Mucosa of descending colon (tissue), 3 donors: ENCODE measurements at places on chromosomes 11 and 22.
A peak's percentile ranks its signal among the peaks of the same experiment; 100 is the strongest.

- DNase-seq = peak; percentile 48
Observed at GRCh38 chr22:49783036-49783746, 44.5 kb downstream of the BRD1 start.

DNA sequence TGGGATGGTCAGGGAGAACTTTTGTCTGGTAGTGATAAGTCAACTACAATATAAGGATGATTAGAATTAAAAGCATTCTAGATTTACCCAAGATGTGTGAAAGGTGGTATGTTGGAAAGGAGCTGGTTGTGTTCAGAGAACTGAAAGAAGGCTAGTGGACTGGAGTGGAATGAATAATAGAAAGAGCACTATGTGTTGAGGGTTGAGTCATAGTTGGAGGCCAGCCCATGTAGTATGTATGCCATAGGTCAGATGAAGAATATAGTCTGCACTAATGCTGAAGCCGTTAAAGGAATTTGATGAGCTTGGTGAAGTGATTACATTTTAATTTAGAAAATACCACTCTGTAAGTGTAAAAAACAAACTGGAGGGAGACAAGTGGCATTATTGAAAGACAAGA is 514.1 kb downstream of the CNTN5 start:
- DNase-seq = no peak

GRCh38 chr11:124839972-124840621 is 25.1 kb upstream of the ROBO3 start:
- DNase-seq = no peak

- DNase-seq = no peak
Observed at GRCh38 chr11:107998761-107999160, 9.9 kb upstream of the CUL5 start.

DNA sequence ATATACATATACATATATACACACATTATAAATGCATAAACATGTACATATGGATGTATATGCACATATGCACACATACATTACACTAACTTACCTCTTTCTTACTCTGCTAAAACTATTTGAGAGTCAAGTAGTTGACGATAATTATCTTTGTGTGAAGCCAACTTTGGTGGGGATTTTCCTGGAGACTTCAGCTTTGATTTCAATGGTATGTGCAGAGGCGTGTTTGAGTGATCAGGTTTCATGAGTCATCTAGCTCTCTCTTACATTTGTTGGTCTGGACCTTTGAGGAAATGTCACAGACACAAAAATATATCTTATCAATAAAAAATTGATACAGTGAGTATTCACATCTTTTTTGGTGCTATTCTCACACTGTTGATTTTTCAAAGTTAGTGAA is 769.1 kb upstream of the LUZP2 start:
- no peak for DNase-seq

GRCh38 chr11:76778874-76779273 is 4.3 kb upstream of the TSKU start:
- no peak for DNase-seq

DNA sequence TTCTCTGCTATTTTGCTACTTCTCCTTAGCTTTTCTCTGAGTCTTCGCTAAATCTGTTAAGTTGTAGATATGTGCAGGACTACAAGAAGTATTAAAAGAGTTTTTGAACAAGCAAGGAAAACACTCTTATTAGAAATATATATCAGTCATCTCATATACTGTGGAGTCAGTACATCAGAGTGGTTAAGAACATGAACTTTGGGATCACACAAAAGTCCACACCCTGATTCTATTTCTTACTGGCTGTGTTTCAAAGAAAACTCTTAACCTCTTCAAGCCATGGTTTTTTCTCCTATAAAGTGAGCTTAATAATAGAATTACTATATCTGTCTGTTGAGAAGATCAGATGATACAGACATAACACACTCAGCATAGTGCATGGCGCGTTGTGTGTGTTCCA is 29.5 kb downstream of the MMP13 start:
- no peak for DNase-seq

- DNase-seq = no peak
Observed at GRCh38 chr11:3021125-3021524, 29.0 kb upstream of the NAP1L4 start.

DNA sequence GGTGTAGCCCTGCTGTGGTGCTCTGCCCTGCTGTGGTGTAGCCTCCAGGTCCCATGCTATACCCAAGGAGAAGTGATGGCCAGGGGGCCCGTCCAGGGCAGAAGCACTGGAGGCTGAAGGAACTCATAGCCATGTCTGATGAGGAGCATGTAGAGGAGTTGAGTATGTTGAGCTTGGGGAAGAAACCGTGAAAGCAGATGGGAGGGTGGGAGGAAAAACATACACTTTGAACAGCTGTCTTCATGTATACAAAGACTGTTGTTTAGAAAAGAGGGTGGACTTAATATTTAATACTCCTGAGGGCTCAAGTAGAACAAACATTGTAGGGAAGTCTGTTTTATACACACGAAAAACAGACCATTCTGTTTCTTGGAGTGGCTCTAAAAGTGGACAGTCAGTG is 26.6 kb upstream of the TTC12 start:
- no peak for DNase-seq

DNA sequence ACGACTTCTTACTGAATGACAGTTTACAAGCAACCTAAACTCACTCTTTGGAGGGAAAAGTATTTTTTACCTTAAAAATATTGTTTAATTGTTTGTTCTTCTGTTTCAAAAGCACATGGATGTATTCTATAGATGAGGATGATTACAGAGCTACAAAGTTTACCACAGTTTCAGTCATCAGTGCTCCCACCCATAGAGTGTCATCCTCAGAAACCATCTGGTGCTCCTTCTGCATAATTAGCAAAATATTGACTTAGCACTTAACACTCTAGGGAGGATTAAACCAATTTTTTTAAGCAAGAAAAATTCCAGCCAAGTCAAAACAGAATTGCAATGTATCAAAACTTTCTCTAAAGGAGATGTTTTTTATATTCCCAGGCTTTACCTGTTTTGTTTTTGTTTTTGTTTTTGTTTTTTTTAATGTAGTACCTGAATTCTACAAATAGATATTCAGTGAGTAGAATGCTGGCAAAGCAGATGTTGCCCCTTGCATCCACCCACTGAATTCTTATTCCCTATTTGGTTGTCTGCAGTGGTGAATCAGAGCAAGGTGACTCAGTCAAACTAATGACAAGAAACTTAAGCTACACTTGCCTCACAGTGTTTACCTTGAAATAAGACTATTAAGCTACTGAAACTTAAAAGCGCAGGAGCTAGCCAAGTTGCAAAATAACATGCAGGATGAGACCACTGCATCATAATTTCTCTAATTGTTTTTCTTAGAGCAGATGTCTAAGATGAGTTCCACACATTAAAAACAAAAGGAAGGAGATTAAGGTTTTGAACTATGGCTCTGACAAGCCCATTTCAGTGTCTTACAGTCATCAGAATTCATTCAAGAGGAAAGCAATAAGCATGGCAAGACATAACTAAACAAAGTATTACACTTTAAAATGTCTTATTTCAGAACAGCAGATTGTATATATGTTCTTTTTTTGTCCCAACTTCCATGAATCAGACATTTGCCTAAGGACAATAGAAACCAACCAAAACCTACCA is 155.1 kb upstream of the SOX6 start:
- no peak for DNase-seq

- DNase-seq = no peak
Observed at GRCh38 chr11:77217156-77217555, 84.3 kb downstream of the GDPD4 start.

GRCh38 chr22:37245740-37246139 is 1.7 kb upstream of the RAC2 start:
- DNase-seq = no peak

DNA sequence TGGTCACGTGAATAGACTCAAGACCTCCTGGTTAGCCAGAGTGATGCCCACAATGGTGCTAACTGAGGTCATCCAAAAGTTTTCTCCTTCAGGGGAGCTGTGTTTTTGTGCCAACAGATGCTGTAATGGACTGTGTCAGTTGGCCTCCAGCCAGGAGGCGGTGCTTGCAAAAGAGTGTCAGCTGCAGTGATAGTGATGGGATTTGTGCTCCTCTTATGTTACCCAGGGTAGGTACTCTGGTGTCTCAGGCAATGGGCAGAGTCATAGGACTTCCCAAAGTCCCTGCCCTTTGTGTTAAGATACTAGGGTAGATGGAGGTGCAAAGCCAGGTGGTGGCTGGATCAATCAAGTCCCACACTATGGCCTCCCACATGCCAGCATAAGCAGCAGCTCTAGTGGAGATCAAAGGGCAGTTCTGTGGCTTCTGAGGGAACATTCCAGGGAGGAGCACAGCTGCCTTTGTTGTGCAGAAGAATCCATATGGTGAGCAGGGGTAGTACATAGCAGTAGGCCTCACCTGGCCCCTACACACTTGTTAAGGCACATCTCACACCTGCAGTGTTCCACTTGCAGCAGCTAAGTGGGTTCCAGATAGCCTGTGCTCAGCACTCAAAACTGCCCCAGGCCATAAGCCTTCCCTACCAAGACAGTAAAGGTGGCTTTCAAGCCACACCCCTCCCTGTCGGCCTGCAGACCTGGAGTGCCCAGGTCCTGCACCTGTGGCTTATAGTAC is 9.4 kb upstream of the FANCF start:
- peak; percentile 33 for DNase-seq

DNA sequence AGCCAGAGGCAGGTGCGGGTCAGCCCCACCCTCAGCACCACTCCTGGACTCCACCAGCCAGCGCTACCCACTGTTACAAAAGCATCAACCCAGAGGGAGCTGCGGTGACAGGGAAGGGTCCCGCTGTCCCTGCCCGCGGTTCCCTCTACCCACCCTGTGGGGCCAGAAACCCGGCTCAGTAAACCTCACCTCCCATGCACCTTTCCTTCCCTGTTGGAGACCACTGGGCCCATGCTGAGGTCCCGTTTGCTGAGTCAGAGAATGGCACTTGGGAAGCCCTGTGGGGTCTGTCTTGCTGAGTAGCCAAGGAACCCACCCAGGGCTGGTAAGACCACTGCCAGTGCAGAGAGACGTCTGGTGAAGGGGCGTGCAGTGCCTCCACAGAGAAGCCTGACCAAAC is 42.1 kb upstream of the MOB2 start:
- no peak for DNase-seq

GRCh38 chr11:6237266-6237665 is 1.6 kb upstream of the CNGA4 start:
- no peak for DNase-seq
